ENCODE measurements at places on chromosomes 16 and 17.

GRCh38 chr17:75791254-75791653, 6.6 kb downstream of the UNK start:
- no peak for DNase-seq

DNA sequence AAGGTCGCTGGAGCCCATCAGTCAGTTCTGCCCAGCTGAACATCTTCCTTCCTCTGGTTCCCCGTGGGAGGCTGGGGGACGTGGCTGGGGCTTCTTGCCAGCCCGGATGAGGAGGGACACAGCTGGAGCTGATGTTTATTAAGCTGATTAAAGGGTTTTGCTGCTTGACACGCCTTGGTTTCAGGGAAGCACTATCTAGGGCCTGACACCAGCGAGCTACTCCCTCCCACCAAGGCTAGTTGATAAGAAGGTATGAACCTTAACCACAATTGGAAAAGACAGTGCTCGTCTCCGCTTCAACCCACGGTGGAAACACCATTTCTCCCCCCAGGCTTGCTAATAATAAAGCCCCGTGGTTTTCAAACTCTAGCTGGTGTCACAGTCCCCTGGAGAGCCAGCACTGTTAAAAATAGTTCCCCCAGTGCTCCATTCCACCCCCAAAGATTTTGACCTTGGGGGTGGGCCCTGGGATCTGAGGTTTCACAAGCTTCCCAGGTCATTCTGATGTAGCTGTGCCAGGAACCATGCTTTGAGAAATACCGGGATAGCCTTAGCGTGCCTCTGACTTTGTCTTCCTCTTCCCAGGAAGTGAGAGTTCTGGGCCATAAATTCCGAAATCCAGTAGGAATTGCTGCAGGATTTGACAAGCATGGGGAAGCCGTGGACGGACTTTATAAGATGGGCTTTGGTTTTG, 5.5 kb downstream of the DHODH start:
- no peak for DNase-seq

DNA sequence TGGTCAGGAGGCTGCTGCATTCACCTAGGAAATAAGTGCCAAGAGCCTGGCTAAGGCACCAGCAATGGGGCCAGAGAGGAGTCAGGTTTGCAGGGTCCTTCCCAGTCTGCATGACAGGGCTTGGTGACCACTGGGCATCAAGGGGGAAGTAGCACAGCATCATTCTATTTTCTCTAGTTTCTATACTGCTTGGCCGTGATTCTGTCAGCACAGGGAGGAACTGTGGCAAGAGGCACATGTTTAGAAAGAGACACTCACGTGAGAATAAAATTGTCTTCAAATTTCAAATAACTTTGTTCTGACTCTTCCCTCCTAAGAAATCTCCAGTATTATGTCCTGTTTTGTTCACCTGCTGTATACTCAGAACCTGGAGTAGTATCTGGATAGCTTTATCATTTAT, 37.8 kb downstream of the ERN1 start:
- no peak for DNase-seq

DNA sequence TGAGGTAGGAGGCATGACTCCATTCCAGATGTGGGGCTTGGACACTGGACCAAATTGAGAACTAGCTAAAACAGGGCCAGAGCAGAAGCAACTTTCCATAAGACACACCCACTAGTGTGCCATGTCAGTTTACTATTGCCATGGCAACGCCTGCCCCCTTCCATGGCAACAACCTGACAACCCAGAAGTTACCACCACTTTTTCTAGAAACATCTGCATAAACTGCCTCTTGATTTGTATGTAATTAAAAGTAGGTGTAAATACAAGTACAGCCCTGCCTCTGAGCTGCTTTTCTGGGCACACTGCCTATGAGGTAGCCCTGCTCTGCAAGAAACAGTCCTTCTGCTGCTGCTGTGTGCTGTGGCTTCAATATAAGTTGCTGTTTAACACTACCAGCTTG, 19.5 kb upstream of the SCNN1B start:
- no peak for DNase-seq

DNA sequence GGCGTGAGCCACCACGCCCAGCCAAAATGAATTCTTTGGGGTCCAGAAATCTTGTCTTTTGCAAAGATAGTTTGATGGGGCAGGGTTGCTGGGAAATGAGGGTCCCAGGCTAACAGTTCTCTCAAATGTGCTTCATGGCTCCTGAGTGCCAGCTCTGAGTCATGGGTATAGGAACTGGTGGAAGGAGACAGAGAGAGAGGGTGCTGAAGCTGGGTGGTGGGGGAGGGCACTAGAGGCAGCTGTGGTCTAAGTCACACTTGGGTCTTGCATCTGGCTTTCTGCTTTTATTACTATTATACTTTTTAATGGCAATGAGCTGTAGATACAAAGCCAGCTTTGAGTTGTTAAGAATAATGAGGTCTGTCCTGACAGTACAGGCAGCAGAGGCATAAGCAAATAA, 54.6 kb downstream of the PRKCA start:
- DNase-seq: no peak

GRCh38 chr17:12955521-12955920, 62.3 kb downstream of the ELAC2 start:
- DNase-seq: no peak

DNA sequence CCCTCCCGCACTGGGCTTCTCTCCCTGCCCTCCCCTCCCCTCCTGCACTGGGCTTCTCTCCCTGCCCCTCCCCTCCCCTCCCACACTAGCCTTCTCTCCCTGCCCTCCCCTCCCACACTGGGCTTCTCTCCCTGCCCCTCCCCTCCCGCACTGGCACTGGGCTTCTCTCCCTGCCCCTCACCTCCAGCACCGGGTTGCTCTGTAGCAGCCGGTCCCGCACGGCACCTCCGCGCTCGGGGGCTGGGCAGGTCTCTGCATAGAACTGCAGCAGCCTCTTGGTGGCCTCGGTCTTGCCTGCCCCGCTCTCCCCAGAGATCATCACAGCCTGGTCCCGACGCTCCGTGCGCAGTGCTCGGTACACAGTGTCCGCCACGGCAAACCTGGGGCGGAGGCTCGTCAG, 9.8 kb downstream of the MYO1C start:
- no peak for DNase-seq

GRCh38 chr16:59180083-59180476, 446.0 kb upstream of the GOT2 start:
- no peak for DNase-seq

- DNase-seq: no peak
Measured at GRCh38 chr16:50705436-50706110, 12.2 kb downstream of the NOD2 start.

- DNase-seq: no peak
Measured at GRCh38 chr17:5499476-5500231, 13.3 kb downstream of the MIS12 start.
